CD4-positive, CD25-positive, alpha-beta regulatory T cell (primary cell): ENCODE measurements at places on chromosomes 2 and 18.

DNA sequence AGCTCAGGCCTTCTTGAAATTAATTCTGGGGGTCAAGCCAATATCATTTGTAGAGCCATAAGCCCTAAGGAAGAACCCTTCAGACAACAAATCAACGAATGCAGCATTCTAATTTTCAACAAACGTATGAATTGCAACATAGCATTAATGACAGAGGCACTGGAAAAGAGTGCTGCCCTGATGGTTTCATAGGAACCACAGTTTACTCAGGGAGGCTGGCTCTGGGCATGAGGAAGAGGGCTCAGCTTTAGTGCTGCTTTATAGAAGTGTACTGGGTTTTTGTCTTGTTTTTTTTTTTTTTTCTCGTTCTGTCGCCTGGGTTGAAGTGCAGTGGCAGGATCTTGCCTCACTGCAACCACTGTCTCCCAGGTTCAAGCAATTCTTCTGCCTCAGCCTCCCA, 36.1 kb upstream of the CAB39 start:
- H3K36me3 ChIP-seq: no peaks in the 10 kb centered on the region
- no peak overlapping the region for H3K4me3 ChIP-seq
- H3K27ac ChIP-seq: no peak overlapping the region
- no peak for DNase-seq
- no peaks in the 10 kb centered on the region for H3K27me3 ChIP-seq

DNA sequence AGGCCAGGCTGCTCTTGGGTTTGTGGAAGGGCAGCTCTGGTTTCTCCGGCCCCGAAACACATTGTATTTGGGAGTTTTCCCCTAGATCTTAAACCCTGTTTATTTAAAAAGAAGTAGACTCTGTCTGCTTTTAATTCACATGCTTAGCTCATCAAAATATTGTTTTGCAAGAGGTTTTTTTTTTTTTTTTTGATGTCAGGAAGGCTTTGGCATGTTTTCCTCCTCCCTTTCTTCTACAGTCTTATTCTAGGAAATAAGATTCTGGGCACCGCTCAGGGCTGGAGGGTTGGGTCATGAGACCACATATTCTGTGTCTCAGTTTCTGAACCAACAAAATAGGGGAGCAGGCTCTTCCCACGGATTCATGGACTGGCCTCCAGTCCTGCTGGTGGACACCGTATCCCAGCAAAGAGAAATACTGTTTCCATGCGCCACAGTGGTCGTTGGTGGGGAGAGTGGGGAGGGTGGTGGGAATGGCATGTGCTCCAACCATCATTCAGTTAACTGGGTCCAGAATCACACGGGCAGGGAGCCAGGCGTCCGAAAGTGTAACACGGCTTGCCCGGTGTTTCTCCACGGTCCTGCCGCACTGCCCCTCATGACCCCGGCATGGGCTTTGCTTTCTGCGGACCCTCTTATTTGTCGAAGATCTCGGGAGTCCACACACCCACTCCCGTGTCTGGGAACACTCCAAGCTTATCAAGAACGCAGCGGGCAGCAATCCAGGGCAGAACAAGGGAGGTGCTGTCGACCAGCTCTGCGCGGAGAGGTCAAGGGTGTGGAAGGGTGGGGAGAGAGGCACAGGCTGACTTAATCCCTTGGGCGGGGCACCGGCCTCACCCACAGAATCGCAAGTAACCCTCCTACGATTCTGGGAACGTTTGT, 176.7 kb downstream of the GLI2 start:
- H3K4me1 ChIP-seq: no peaks in the 10 kb centered on the region
- no peak overlapping the region for H3K4me3 ChIP-seq
- no peaks in the 10 kb centered on the region for H3K36me3 ChIP-seq
- H3K27ac ChIP-seq: no peak overlapping the region
- H3K27me3 ChIP-seq: no peaks in the 10 kb centered on the region

GRCh38 chr18:48992133-48992532, 41.4 kb upstream of the SMAD7 start:
- no peaks in the 10 kb centered on the region for H3K27me3 ChIP-seq
- no peak for DNase-seq
- H3K4me3 ChIP-seq: no peak overlapping the region

- H3K27ac ChIP-seq: no peak overlapping the region
- H3K27me3 ChIP-seq: no peaks in the 10 kb centered on the region
- H3K4me3 ChIP-seq: no peak overlapping the region
- DNase-seq: no peak
Measured at GRCh38 chr18:28081516-28081915, 95.4 kb downstream of the CDH2 start.

GRCh38 chr2:165191096-165191728, 12.6 kb downstream of the SCN3A start:
- no peak overlapping the region for H3K27ac ChIP-seq
- no peaks in the 10 kb centered on the region for H3K36me3 ChIP-seq
- no peak for DNase-seq
- H3K27me3 ChIP-seq: no peaks in the 10 kb centered on the region

DNA sequence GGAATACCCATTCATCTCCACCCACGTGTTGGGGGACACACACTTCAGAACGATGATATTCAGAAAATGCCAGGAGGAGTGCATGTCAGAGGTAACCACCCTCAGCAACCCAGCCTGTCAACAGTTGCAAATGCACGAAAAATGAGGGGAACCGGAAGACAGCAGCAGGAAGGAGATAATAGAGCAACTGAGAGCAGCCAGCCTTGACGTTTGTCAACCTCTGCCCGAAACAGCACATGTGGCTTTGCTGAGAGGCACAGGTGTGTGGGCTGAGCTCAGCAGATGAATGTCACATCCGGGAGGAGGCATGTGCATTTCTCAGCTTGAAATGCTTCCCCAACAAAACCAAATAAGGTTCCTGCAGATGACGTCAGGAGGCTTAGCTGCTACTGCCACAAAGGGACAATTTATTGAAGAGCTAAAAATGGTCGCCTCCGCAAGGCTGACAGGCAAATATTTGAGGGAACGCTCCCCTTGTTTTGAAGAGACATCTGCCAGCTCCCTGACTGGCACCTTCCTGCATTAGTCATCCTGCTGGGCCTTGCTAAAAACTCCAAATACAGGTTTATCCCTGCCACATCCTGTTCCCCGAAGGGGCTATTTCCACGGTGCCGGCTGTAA, 419.0 kb downstream of the NBAS start:
- H3K4me3 ChIP-seq: peak overlapping the region; percentile 62
- H3K27ac ChIP-seq: peak overlapping the region; percentile 71
- H3K36me3 ChIP-seq: no peaks in the 10 kb centered on the region
- peaks cover 6% of the 10 kb centered on the region for H3K4me1 ChIP-seq
- no peaks in the 10 kb centered on the region for H3K27me3 ChIP-seq
- peak; percentile 43 for DNase-seq

DNA sequence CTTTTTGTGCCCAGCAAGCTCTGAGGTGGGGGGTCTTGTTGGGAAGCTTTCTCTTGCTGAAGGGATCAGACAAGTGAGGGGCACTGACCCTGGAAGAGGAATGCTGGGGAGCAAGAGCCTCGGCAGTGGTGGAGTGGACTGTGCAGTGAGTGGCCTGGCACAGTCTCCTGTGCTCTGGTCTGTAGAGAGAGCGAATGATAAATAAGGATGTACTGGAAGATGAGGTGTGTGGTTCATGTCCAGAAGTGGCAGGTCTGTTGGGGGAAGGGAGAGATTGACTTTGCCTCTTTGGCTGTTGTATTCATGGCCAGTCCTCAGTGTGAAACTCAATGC, 5.3 kb upstream of the SLC20A1 start:
- no peaks in the 10 kb centered on the region for H3K27me3 ChIP-seq
- H3K4me3 ChIP-seq: no peak overlapping the region
- no peak overlapping the region for H3K27ac ChIP-seq
- no peaks in the 10 kb centered on the region for H3K36me3 ChIP-seq
- H3K4me1 ChIP-seq: peaks cover 9% of the 10 kb centered on the region

- no peak overlapping the region for H3K27ac ChIP-seq
- no peak overlapping the region for H3K4me3 ChIP-seq
- no peak for DNase-seq
- H3K4me1 ChIP-seq: peaks cover 5% of the 10 kb centered on the region
- H3K27me3 ChIP-seq: peaks cover 8% of the 10 kb centered on the region
Measured at GRCh38 chr2:216636551-216637450, 3.6 kb downstream of the IGFBP2 start.

DNA sequence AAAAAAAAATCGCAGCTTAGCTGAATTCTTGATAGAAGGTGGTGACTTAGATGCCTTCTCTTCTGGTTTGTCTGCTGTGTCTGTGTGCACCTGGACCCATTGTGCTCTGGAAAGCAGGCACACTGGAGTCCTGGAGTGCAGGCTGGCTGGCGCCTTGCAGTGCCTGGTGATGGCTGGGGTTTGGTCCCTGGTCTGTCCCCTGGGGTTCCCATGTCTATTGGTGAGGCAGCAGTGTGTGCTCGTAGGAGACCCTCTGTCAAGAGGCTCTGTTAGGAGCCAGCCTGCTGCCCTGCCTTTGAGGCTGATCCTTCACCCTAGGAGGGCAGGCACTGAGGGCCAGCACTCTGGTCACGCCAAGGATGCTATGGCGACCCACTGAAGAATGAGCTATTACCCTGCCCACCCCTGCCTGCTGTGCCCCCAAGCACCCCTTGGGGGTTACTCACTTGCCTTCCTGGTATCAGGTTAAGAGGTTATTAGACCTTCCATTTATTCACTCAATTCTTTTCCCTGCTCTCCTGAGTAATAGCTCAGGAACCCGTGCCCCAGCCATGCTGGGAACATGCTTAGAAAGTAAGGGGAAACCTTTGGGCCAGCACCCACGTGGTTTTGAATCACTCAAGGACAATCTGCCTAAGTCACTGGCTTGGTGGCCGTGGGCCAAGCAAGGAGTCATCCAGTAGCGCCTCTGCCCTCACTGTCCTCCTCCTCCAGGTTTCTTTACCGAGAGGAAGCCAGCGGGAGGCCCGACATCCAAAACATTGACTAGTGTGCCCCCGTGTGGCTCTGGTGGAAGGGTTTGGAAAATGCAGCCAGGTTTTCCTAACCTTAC, 284.5 kb downstream of the PRKCE start:
- no peak for DNase-seq
- no peaks in the 10 kb centered on the region for H3K27me3 ChIP-seq
- no peak overlapping the region for H3K4me3 ChIP-seq
- H3K4me1 ChIP-seq: no peaks in the 10 kb centered on the region
- H3K36me3 ChIP-seq: no peaks in the 10 kb centered on the region

DNA sequence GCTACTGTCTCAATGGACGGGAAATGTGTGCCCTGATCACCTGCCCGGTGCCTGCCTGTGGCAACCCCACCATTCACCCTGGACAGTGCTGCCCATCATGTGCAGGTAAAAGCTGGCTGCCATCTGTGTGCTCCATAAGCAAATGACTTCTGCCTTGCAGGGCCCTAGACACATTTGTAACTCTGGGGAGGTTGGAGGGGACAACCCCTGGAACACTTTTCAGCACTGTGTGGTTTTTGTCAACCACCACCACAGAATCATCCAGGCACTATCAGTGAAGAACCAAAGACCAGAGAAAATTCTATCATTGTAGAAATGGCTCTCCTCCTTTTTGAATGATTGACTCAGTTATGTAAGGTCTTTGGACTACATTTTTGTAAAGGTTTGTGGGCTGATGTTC, 84.3 kb downstream of the FEZ2 start:
- H3K4me3 ChIP-seq: no peak overlapping the region
- no peak for DNase-seq
- no peak overlapping the region for H3K27ac ChIP-seq
- H3K36me3 ChIP-seq: no peaks in the 10 kb centered on the region
- no peaks in the 10 kb centered on the region for H3K4me1 ChIP-seq
- H3K27me3 ChIP-seq: no peaks in the 10 kb centered on the region

- no peak for DNase-seq
- no peaks in the 10 kb centered on the region for H3K4me1 ChIP-seq
- no peaks in the 10 kb centered on the region for H3K36me3 ChIP-seq
- no peaks in the 10 kb centered on the region for H3K27me3 ChIP-seq
- H3K27ac ChIP-seq: no peak overlapping the region
- no peak overlapping the region for H3K4me3 ChIP-seq
Measured at GRCh38 chr2:137705296-137705695, 259.0 kb upstream of the HNMT start.

DNA sequence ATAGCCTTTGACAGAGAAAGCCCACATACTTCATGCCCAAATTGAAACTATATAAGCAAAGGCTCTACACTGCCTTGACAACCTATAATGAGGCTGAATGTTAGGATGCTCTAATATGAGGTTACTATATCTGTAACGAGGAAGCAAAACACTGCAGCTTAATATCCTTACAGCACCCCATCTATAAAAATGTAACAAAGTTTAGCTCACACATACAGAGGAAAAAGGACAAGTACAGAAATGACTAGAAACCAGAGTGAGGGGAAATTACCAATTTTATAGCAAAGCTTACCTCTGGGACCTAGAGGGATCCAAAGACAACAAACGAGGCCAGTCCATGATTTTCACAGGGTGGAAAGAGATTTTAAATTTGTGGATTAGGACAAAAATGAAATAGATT, 138.5 kb downstream of the COL4A4 start:
- H3K4me1 ChIP-seq: no peaks in the 10 kb centered on the region
- no peak overlapping the region for H3K27ac ChIP-seq
- no peak overlapping the region for H3K4me3 ChIP-seq
- no peaks in the 10 kb centered on the region for H3K27me3 ChIP-seq

DNA sequence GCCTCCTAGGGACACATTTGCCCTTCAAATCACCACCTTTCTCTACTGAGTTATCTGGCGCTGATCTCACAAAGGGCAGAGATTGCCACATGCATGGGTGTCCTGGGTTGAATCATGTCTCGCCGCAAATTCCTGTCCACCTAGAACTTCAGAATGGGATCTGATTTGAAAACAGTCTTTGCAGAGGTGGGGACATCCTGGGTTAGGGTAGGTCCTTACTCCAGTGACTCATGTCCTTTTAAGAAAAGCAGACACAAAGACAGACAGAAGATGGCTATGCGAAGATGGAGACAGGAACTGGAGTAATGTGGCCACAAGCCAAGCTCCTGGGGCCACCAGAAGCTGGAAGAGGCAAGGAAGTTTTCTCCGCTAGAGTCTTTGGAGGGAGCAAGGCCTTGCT, 197.4 kb upstream of the SMIM21 start:
- no peaks in the 10 kb centered on the region for H3K36me3 ChIP-seq
- no peaks in the 10 kb centered on the region for H3K27me3 ChIP-seq
- no peak overlapping the region for H3K27ac ChIP-seq
- H3K4me3 ChIP-seq: no peak overlapping the region
- DNase-seq: no peak
- no peaks in the 10 kb centered on the region for H3K4me1 ChIP-seq

- no peaks in the 10 kb centered on the region for H3K27me3 ChIP-seq
- H3K4me1 ChIP-seq: no peaks in the 10 kb centered on the region
- H3K36me3 ChIP-seq: no peaks in the 10 kb centered on the region
- no peak overlapping the region for H3K27ac ChIP-seq
- no peak overlapping the region for H3K4me3 ChIP-seq
- DNase-seq: no peak
Measured at GRCh38 chr2:186911551-186912085, 62.6 kb upstream of the ZSWIM2 start.

DNA sequence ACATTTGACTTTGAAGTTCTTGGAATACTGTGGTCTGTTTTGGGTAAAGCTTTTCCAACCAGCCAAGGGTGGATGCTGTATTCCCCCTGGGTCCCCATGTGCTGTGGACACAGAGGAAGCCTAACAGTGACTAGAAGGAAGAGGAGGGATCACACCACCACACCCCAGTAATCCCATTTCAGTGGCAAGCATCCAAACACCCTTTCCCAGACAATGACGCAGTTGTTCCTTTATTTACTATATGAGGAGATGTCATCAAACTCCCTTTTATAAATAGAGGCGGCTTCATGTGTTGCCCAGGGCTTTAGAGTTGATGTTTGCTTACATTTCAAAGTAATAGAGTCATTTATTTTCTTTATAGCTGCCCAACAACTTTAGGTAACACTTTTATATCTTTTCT, 959.4 kb upstream of the GYPC start:
- H3K27ac ChIP-seq: no peak overlapping the region
- H3K4me3 ChIP-seq: no peak overlapping the region
- DNase-seq: no peak
- H3K27me3 ChIP-seq: no peaks in the 10 kb centered on the region
- H3K36me3 ChIP-seq: no peaks in the 10 kb centered on the region
